ENCODE measurements at places on chromosomes 12 and 14. TPM values are rescaled to one million over a fixed set of nuclear protein-coding genes. Genes with fewer than 3 reads are reported as not detected.

Gene C12orf50
- polyA plus RNA-seq, result 0.18 TPM

Gene MANSC4
- polyA plus RNA-seq, result 0.11 TPM

- no peaks in the 10 kb centered on the region for H3K4me1 ChIP-seq
- no peak overlapping the region for H3K4me3 ChIP-seq
- H3K36me3 ChIP-seq, result no peaks in the 10 kb centered on the region
- no peak for DNase-seq
- no peak overlapping the region for H3K27ac ChIP-seq
These were observed 28.3 kb upstream of the CMKLR1 start for GRCh38 chr12:108367436-108367835.

GRCh38 chr12:110698171-110698902 lies 9.4 kb upstream of the HVCN1 start:
- H3K36me3 ChIP-seq, result no peaks in the 10 kb centered on the region
- no peak overlapping the region for H3K27ac ChIP-seq
- H3K27me3 ChIP-seq, result no peaks in the 10 kb centered on the region
- H3K4me3 ChIP-seq, result no peak overlapping the region
- no peaks in the 10 kb centered on the region for H3K4me1 ChIP-seq
- peak; percentile 81 for DNase-seq

DNA sequence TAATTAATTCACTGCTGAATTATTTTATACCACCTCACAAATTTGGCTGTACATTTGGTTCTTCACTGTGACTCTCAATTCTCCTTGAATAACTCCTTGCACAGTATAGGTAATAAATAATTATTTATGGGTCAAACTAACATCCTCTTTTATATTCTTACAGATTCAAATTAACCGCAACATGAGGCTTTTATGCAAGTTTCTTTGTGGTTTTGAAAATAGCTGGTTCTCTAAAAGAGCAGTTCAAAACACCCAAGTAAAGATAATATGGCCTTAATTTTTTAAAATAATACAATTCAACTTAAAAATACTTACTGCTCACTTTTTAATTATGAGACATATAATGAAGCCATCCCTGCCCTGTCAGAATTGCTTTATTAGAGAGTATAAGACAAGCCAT lies 12.9 kb upstream of the TRIM9 start:
- no peaks in the 10 kb centered on the region for H3K27me3 ChIP-seq
- H3K36me3 ChIP-seq, result no peaks in the 10 kb centered on the region
- no peak overlapping the region for H3K27ac ChIP-seq
- no peak for DNase-seq
- H3K4me1 ChIP-seq, result no peaks in the 10 kb centered on the region

- no peaks in the 10 kb centered on the region for H3K27me3 ChIP-seq
- no peak overlapping the region for H3K4me3 ChIP-seq
- no peaks in the 10 kb centered on the region for H3K4me1 ChIP-seq
These were observed 112.4 kb downstream of the APAF1 start for GRCh38 chr12:98757455-98757854.

DNA sequence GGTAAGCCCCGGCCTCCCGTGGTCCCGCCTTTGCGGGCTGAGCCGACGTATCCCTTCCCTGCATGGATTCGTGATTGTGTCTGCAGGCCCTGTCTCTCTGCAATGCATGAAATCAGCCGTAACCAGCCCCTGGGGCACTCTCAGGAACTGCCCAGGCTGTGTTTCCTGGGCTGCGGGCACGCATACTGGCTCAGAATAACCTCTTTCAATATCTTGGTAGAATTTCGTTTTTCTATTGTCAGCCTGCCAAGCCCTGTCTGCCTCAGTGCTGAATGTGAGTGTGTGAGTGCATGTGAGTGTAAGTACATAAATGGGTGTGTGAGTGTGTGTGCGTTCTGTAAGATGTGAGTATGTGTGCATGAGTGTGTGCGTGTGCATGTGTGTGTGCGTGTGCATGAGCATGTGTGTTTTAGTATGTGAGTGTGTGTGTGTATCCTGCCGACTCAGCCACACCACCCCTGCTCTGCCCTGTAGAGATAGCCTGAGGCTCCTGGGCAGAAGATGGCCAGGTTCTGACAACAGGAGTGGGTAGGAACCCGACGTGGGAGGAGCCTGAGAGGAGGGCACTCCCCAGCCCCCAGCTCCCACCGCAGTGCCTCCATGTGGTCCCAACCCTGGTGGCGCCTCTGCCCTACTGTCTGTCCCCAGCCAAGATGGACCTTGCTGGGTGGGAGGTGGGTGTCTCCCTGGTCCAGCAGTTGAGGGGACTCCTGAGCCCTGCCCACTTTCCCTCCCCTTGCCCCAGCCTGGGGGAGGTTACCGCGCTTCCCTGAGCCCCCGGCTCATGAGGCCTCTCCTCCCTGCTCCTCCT lies 268.8 kb downstream of the ADGRD1 start:
- H3K4me3 ChIP-seq, result no peak overlapping the region
- no peaks in the 10 kb centered on the region for H3K36me3 ChIP-seq
- no peak overlapping the region for H3K27ac ChIP-seq
- no peak for DNase-seq
- no peaks in the 10 kb centered on the region for H3K27me3 ChIP-seq

DNA sequence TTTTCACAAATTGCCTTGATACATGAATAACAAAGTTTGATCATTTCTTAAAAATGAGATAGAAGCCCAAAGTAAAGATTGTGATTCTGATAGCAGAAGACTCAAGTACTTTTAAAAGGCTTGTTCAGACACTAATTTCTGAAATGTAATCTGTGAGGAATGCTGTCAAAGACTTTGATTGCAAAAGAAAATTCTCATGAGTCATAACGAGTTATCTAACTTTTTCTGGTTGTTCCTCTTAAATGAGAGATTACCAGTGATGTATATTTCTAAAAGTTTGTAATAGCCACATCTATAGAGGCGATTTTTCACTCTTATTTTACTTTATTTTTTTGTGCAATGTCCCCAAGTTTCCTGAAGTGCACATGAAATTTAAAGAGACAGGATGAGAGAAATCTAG lies 7.0 kb downstream of the PYGL start:
- no peak overlapping the region for H3K4me3 ChIP-seq
- no peak for DNase-seq
- no peak overlapping the region for H3K27ac ChIP-seq
- H3K36me3 ChIP-seq, result no peaks in the 10 kb centered on the region
- no peaks in the 10 kb centered on the region for H3K4me1 ChIP-seq

DNA sequence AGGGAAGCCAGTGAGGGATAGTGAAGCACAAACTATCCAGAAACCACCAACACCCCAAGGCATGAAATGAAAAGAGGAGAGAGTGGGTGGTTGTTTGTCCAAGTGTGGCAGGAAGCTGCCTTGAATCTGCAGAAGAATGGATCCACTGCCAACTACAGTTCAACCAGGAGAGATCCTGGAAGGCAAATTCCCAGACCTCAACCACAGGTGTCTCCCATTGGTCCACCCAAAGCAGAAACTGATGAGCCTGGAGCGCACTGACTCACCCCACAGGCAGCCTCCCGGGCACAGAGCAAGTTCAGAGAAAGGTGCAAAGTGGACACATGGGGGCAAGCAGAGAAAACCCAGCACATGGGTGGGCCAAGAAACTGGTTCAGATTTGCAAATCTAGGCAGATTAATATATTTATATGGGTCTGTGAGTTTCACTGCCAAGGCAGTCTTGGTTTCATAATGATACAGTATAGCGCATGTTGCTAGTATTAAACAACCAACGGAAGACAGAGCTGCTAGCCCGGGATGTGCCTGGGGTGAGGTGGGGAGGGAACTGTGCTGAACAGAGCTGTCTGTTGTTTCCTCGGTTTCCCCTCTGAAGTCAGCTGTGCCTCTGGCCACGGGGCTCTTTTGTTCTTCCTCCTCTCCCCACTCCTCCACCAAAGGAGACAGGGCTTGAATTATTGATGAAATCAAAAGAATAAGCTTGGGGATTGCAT lies 416.2 kb upstream of the CCDC196 start:
- DNase-seq, result no peak
- H3K27ac ChIP-seq, result no peak overlapping the region
- no peak overlapping the region for H3K4me3 ChIP-seq
- no peaks in the 10 kb centered on the region for H3K4me1 ChIP-seq

DNA sequence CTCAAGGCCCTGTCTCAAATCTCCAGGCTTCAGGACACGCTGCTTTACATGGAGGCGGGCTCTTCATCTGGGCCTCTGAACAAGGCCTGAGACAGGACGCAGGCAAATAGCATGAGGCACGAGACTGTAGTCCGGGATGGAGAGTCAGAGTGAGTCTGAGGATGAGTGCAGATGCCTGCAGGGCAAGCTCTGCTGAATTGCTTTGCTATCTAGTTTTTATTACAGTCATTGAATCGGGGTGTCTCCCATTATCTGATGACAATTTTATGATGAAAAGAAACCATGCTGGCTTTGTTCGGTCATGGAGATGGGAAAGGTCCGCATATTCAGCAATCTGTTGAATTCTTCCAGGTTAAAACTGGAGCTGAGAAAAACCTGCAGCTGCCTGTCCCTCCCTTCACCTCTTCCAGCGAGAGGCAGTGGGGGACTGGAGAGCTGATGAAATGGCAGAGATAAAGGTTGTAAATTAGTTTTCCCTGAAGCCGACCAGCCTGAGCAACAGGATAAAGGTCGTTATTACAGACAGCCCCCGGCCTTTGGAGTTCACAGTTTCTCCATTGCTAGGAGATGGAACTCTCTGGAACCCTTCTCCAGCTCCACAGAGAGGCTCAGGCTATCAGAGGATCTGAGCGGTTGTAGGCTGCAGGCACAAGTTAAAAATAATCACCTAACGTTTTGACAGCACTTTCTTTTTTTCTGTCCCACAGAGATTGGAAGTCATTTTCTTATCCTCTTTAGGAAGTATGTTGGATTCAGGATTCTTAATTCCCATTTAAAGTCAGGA lies 1.3 kb upstream of the ADGRD1 start:
- no peaks in the 10 kb centered on the region for H3K36me3 ChIP-seq
- H3K4me3 ChIP-seq, result no peak overlapping the region
- H3K27me3 ChIP-seq, result peaks cover 3% of the 10 kb centered on the region
- H3K27ac ChIP-seq, result no peak overlapping the region
- no peak for DNase-seq
- no peaks in the 10 kb centered on the region for H3K4me1 ChIP-seq

- H3K27ac ChIP-seq, result no peak overlapping the region
- no peaks in the 10 kb centered on the region for H3K36me3 ChIP-seq
- H3K27me3 ChIP-seq, result peaks cover 48% of the 10 kb centered on the region
- H3K4me3 ChIP-seq, result no peak overlapping the region
These were observed 1.9 kb downstream of the CCDC184 start for GRCh38 chr12:48185181-48185919.

DNA sequence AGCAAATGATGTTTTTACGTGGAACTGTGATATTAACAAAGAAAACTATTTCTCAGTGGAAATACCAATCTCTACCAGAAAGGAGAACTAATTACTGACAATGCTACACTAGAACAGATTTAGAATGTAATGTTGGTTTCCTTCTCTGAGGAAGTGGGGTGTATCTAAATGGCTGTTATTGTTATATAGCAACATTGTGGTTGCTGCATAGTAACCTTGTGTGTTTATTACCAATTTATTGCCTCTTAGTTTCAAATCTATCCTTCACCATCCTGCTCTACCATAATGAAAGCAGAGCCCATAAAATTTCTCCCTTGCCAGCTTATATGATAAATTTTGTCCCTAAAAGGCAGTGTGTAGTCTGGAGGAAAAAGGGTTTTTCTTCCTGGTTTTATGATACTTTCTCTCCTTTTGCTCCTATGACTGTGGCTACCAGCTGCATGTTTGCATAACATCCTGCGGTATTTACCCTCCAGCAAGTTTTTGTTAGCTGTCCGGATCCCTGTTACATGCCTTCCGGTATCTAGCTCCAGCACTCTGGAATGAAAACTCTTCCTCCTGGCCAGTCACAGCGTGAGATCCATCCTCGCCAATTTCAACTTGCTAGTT lies 5.7 kb upstream of the KLRK1 start:
- no peak for DNase-seq
- no peaks in the 10 kb centered on the region for H3K27me3 ChIP-seq
- H3K36me3 ChIP-seq, result no peaks in the 10 kb centered on the region
- peak overlapping the region; percentile 46 for H3K27ac ChIP-seq
- H3K4me3 ChIP-seq, result no peak overlapping the region

GRCh38 chr12:34054938-34055337 lies 32.6 kb downstream of the ALG10 start:
- no peak overlapping the region for H3K27ac ChIP-seq
- H3K4me3 ChIP-seq, result no peak overlapping the region
- H3K27me3 ChIP-seq, result no peaks in the 10 kb centered on the region
- H3K4me1 ChIP-seq, result no peaks in the 10 kb centered on the region
- H3K36me3 ChIP-seq, result no peaks in the 10 kb centered on the region

DNA sequence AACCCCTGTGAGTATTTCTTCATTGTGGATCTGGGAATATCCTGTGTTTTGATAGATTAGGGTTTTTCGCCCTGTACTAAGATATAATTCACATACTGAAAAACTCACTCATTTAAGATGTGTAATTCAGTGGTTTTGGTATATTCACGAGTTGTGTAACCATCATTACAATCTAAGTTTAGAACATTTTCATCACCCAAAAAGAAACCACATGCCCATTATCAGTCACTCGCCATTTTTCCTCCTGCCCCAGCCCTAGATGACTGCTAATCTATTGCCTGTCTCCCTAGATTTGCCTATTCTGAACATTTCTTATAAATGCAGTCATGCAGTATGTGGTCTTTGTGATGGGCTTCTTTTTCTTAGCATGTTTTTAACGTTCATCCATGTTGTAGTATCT lies 67.9 kb upstream of the ATF1 start:
- no peak for DNase-seq
- H3K27me3 ChIP-seq, result no peaks in the 10 kb centered on the region
- no peak overlapping the region for H3K4me3 ChIP-seq
- peaks cover 49% of the 10 kb centered on the region for H3K36me3 ChIP-seq
- H3K27ac ChIP-seq, result no peak overlapping the region

DNA sequence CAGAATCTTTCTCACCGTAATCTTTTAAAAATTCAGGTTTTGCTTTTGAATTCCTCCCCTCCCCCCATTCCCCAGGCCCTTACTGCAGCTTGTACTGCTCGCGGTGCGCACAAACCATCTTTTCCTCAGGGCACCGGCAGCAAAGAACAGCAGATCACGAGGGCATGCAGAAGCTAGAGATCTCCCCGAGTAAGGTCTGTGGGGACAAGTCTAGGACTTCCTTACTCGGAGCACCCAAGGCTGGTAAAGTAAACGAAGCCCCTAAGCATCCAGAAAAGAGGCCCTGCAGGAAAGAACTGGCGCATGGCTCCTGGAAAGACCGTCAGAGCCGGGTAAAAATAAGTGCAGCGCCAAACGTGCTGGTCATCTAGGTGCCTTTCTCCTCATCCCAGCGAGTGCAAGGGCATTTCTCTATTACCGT lies 727 bp downstream of the LDHB start:
- peak; percentile 83 for DNase-seq
- peak overlapping the region; percentile 88 for H3K27ac ChIP-seq
- no peaks in the 10 kb centered on the region for H3K4me1 ChIP-seq
- no peaks in the 10 kb centered on the region for H3K27me3 ChIP-seq
- H3K4me3 ChIP-seq, result peak overlapping the region; percentile 69
- H3K36me3 ChIP-seq, result peaks cover 7% of the 10 kb centered on the region

- no peak overlapping the region for H3K27ac ChIP-seq
- no peaks in the 10 kb centered on the region for H3K27me3 ChIP-seq
- no peaks in the 10 kb centered on the region for H3K4me1 ChIP-seq
- no peaks in the 10 kb centered on the region for H3K36me3 ChIP-seq
- no peak for DNase-seq
These were observed 357.4 kb downstream of the C12orf50 start for GRCh38 chr12:87671757-87672156.

All from thymus (tissue), 14 donors.